ENCODE measurements at places on chromosomes 16 and 17. TPM values are rescaled to one million over a fixed set of nuclear protein-coding genes. Genes with fewer than 3 reads are reported as not detected.

The ARHGAP44 gene
- 0.11 TPM for polyA plus RNA-seq

The RGS11 gene
- polyA plus RNA-seq, result 10.0 TPM

- peaks cover 19% of the 10 kb centered on the region for H3K36me3 ChIP-seq
- H3K4me3 ChIP-seq, result no peak overlapping the region
- no peak for DNase-seq
- no peaks in the 10 kb centered on the region for H3K27me3 ChIP-seq
Measured at GRCh38 chr16:22030087-22030812, 22.3 kb downstream of the MOSMO start.

GRCh38 chr17:51319186-51319585 is 58.8 kb downstream of the UTP18 start:
- no peak for DNase-seq
- no peaks in the 10 kb centered on the region for H3K4me1 ChIP-seq
- no peaks in the 10 kb centered on the region for H3K27me3 ChIP-seq
- H3K27ac ChIP-seq, result no peak overlapping the region
- no peaks in the 10 kb centered on the region for H3K36me3 ChIP-seq

- peaks cover 12% of the 10 kb centered on the region for H3K4me1 ChIP-seq
- no peak for DNase-seq
- H3K27ac ChIP-seq, result no peak overlapping the region
- H3K4me3 ChIP-seq, result no peak overlapping the region
- H3K27me3 ChIP-seq, result no peaks in the 10 kb centered on the region
Measured at GRCh38 chr16:73161977-73162376, 114.0 kb upstream of the ZFHX3 start.

DNA sequence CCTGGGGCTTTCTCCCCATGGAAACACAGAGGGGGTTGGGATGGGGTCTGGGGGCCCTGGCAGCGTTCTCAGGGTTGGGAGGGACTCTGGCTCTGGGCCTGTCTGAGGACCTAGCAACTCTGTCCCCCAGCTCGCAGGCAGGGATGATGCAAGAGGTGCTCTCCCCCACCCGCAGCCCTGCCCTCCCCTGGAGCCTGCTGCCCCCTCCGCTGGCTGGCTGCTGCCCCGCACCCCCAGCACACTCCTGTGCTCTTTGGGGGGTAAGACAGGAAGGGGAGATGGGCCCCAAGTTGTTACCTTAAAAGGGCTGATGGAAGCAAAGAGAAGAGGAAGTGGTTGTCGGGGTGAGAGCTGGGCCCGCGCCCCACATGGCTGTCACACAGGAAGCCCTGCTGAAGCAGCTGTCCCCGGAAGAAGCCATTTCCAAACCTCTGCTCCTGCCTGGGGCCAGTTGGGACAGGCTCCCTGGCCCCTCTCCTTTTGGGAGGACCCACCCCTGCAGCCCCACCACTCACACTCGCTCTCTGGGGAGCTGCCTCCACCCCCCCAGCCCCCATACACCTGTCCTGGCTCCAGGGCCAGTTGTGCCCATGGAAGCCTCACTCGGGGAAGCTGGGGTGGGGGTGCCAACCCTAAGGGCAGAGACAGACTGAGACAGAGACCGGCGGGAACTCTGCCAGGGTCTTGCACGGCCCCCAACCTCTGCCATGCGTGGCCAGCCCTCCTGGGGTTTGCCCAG is 2.5 kb downstream of the CORO1A start:
- DNase-seq, result peak; percentile 30
- peaks cover 25% of the 10 kb centered on the region for H3K4me1 ChIP-seq
- H3K4me3 ChIP-seq, result no peak overlapping the region
- peak overlapping the region; percentile 28 for H3K27ac ChIP-seq
- H3K36me3 ChIP-seq, result peaks cover 6% of the 10 kb centered on the region
- no peaks in the 10 kb centered on the region for H3K27me3 ChIP-seq

All from SK-N-SH (cell line).